ENCODE measurements at places on chromosomes 1 and 21.

- H3K36me3 ChIP-seq: no peaks in the 10 kb centered on the region
- no peaks in the 10 kb centered on the region for H3K4me1 ChIP-seq
- H3K4me3 ChIP-seq: no peak overlapping the region
- H3K27ac ChIP-seq: no peak overlapping the region
Observed at GRCh38 chr1:30537279-30537678, 186.1 kb downstream of the MATN1 start.

DNA sequence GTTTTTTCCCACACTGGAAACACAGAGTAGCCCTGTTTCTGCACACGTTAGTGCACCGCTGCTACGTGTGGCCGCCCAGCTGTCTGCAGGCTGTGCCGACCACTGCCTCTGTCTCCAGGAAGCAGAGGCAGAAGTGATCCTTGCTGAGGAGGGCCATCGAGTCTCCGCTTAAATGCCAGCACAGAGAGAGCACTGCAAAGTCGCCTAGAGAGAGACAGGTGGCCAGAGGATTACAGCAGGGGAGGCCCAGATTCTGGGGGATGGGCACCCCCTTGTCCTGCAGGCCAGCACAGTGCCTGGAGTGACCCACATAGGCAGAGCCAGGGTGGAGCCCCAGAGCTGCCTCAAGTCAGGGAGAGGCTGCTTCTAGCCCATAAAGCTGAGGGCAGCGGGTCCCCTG lies 6.1 kb downstream of the TPRG1L start:
- H3K4me3 ChIP-seq: no peak overlapping the region
- no peak for DNase-seq
- H3K4me1 ChIP-seq: peaks cover 2% of the 10 kb centered on the region
- no peaks in the 10 kb centered on the region for H3K27me3 ChIP-seq
- peaks cover 15% of the 10 kb centered on the region for H3K36me3 ChIP-seq

DNA sequence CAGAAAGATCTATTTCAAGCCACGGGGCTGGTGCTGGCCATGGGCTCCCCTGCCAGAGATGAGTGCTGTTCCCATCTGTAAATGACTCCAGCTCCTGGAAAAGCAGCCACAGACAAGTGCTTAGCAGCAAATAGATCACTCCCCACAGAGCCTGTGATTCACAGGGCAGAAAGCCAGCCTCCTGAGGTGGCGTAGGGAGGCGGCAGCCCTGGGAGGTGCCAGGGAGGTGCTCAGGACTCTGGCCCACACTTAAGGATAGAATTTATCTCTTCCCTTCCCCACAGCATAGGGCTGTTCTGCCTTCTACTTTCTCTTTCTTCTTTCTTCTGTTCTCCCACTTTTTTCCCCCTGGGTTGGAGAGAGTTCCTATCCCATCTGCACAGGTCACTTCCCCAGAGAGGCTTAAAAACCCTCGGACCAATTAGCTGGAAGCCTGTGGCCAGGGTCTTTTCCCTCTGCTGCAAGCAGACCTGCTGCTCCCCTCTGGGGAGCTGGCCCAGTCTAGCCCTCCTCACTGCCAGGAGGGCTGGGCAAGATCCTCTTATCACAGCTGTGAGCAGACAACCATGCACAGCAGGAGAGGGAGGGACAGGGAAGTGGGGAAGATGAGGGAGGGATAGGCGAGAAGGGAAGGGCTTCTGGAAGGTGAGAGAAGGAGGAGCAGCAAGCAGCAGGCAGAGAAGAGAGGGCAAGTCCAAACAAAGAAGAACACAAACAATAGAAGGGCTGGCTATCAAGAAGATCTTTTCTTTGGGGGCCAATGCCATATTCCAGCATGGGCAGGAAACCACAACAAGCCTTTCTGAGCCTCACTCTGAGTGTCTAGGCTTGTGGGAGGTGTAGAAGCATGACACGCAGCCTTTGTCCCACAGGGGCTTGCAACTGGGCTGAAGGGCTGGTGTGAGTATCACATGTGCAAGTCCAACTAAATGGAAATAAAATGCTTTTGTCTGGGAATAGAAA lies 41.0 kb downstream of the KCND3 start:
- peaks cover 36% of the 10 kb centered on the region for H3K27me3 ChIP-seq
- no peak overlapping the region for H3K4me3 ChIP-seq
- no peaks in the 10 kb centered on the region for H3K4me1 ChIP-seq
- H3K36me3 ChIP-seq: no peaks in the 10 kb centered on the region

- no peak overlapping the region for H3K4me3 ChIP-seq
- H3K4me1 ChIP-seq: peaks cover 10% of the 10 kb centered on the region
- no peaks in the 10 kb centered on the region for H3K27me3 ChIP-seq
- peaks cover 5% of the 10 kb centered on the region for H3K36me3 ChIP-seq
Observed at GRCh38 chr1:33096363-33097005, 15.5 kb downstream of the AZIN2 start.

GRCh38 chr1:35178874-35179380 lies 14.0 kb downstream of the SFPQ start:
- peaks cover 43% of the 10 kb centered on the region for H3K36me3 ChIP-seq
- peaks cover 23% of the 10 kb centered on the region for H3K4me1 ChIP-seq
- H3K27me3 ChIP-seq: no peaks in the 10 kb centered on the region
- H3K27ac ChIP-seq: no peak overlapping the region
- H3K4me3 ChIP-seq: no peak overlapping the region

GRCh38 chr1:211710566-211711314 lies 35.3 kb upstream of the NEK2 start:
- peaks cover 2% of the 10 kb centered on the region for H3K4me1 ChIP-seq
- no peaks in the 10 kb centered on the region for H3K27me3 ChIP-seq
- no peak for DNase-seq

DNA sequence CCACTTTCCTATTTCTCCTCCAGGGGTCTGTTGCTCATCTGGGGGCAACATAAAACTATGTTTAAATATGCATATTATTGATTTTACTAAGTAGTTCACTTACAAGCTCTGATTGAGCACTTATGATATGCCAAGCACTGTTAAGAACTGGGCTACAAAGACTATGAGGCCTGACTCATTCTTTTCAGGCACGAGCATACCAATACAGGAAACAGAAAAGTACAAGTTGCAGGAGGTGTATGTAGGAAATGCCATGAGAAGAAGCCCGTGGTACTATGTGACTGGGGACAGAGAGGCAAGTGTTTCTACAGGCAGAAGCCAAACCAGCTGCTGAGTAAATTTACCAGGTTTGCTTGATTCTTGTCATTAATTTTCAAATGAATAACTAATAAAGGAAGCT lies 120.4 kb upstream of the PTGFR start:
- H3K4me3 ChIP-seq: no peak overlapping the region
- no peak for DNase-seq
- H3K4me1 ChIP-seq: no peaks in the 10 kb centered on the region
- H3K27ac ChIP-seq: no peak overlapping the region
- peaks cover 19% of the 10 kb centered on the region for H3K27me3 ChIP-seq

- DNase-seq: no peak
- H3K4me3 ChIP-seq: peak overlapping the region; percentile 83
- peaks cover 56% of the 10 kb centered on the region for H3K4me1 ChIP-seq
- H3K27me3 ChIP-seq: no peaks in the 10 kb centered on the region
Observed at GRCh38 chr1:61051719-61052394, 30.5 kb upstream of the NFIA start.

DNA sequence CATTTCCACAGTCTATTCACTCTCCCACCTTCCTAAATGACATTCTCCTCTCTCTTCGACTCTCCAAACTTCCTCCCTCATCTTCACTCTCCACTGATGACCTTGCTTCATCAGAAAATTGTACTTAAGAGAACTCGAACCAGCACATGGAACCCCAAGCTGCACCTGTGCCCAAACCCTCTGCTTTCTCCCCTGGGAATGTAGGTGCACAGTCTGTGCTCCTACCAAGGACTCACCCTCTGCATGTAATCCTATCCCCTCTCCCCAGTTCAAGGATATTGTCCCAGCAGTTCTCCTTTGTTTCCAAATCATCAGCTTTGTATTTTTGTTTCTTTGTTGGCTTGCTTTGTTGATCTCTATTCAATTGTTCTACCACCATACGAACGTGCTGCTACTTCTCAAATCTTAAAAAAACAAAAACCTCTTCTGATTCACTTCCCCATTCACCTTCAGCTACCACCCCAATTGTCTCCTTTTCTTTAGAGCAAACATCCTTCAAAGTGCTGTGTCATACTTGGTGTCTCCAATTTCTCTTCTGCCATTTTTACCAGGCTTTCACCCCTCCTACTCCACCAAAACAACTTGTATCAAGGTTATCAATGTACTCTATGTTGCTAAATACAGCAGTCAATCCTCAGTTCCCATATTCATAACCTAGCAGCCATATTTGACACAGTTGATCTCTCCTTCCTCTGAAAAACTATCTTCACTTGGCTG lies 26.8 kb downstream of the RAB3B start:
- DNase-seq: no peak
- H3K27ac ChIP-seq: no peak overlapping the region
- H3K36me3 ChIP-seq: no peaks in the 10 kb centered on the region

DNA sequence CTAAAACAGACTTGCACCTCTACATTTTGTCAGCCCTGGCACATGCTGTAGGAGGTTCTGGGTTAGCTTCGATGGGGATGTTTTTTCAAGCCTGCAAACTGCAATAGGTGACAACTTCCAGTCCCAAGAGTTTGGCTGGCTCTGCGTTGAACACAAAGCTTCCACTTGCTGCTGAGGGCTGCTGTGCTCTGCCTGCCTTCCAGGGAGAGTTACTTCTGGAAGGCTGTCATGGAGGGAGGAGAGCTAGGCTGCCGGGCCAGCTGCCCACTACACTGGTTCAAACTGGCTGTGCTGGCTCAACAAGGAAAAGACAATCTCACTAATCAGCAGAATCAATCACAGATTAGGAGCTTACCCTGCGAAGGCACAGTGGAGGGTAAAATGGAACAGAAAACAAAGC lies 46.7 kb upstream of the PPP2R5A start:
- no peaks in the 10 kb centered on the region for H3K4me1 ChIP-seq
- H3K36me3 ChIP-seq: no peaks in the 10 kb centered on the region
- H3K4me3 ChIP-seq: no peak overlapping the region
- no peak for DNase-seq

DNA sequence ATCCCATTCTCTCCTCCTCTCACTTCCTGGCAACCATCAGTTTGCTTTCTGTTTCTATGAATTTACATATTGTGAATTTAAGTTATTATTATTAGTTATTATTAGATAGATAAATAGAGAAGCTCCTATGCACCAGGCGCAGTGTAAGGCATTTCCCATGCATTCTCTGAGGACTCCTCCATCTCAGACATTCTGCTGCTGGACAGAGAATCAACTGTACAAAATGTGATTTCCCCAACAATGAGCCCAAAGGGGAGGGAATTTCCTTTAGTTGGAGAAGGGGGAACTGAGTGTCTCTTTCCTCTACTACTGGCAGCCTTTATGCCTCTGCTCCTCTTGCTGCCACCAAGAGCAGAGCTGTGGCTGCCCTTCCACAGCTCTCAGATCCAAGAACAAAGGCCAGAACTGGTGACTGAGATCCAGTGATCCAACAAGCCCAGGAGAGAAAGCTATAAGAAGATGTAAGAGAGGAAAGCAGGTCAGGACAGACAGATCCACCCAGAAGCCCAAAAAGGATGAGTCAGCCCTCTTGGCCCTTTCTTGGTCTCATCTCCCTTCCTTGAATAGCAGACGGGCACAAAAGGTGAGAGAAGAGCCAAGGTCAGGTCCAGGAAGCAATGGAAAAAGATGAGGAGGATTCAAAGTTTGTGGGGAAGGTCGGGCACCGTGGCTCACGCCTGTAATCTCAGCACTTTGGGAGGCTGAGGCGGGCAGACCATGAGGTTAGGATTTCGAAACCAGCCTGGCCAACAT lies 3.5 kb upstream of the IVL start:
- no peaks in the 10 kb centered on the region for H3K27me3 ChIP-seq
- H3K4me3 ChIP-seq: no peak overlapping the region
- no peaks in the 10 kb centered on the region for H3K36me3 ChIP-seq
- H3K27ac ChIP-seq: no peak overlapping the region
- H3K4me1 ChIP-seq: no peaks in the 10 kb centered on the region

- H3K27ac ChIP-seq: no peak overlapping the region
- H3K27me3 ChIP-seq: peaks cover 6% of the 10 kb centered on the region
- H3K36me3 ChIP-seq: no peaks in the 10 kb centered on the region
- no peak overlapping the region for H3K4me3 ChIP-seq
- no peak for DNase-seq
- peaks cover 14% of the 10 kb centered on the region for H3K4me1 ChIP-seq
Observed at GRCh38 chr1:43522776-43523480, 7.8 kb upstream of the PTPRF start.

- H3K4me1 ChIP-seq: peaks cover 34% of the 10 kb centered on the region
- DNase-seq: no peak
- H3K36me3 ChIP-seq: no peaks in the 10 kb centered on the region
- H3K4me3 ChIP-seq: no peak overlapping the region
- peaks cover 2% of the 10 kb centered on the region for H3K27me3 ChIP-seq
Observed at GRCh38 chr1:22689505-22689904, 21.1 kb upstream of the EPHB2 start.

- no peaks in the 10 kb centered on the region for H3K36me3 ChIP-seq
- DNase-seq: no peak
- peak overlapping the region; percentile 80 for H3K4me3 ChIP-seq
- H3K27ac ChIP-seq: peak overlapping the region; percentile 79
Observed at GRCh38 chr1:30907481-30908315, 860 bp downstream of the SDC3 start.

GRCh38 chr21:33455686-33456446 lies 23.9 kb downstream of the TMEM50B start:
- no peaks in the 10 kb centered on the region for H3K27me3 ChIP-seq
- no peak for DNase-seq

DNA sequence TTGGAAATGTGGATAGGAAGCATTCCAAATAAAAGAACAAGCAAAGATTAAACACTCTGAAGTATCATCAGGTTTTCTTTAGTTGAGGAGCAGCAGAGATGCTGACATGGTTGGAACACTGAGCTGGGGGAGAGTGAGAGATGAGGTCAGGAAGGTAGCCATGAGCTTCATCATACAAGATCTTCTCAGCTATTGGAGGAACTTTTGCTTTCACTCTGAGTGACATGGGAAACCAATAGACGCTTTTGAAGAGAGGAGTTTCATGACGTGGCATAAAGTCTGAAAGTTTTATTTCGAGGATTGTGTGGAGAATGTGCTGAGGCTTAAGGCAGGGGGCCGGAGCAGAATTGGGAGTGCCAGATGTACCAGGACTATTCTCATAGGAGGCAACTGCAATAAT lies 616.2 kb upstream of the CAMK1G start:
- H3K4me3 ChIP-seq: no peak overlapping the region
- peaks cover 13% of the 10 kb centered on the region for H3K4me1 ChIP-seq
- H3K36me3 ChIP-seq: no peaks in the 10 kb centered on the region
- H3K27me3 ChIP-seq: peaks cover 2% of the 10 kb centered on the region

DNA sequence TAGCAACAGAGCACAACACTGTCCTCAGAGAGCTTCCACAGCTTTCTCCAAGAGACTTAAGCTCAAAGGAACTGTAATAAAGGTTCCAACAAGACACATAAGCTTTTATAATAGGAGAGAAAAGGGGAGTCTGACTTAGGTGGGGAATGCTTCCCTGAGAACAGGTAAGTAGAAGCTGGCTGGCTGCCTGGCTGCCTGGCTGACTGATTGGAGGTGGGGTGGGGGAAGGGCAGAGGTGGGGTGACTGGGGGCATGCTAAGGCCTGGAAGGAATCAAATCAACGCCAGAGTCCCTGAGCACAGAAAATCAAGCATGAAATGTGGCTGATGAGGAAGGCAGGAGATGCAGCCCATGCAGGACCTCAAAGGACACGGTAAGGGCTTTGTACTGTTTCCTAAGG lies 45.8 kb downstream of the DMAP1 start:
- no peak overlapping the region for H3K27ac ChIP-seq
- no peaks in the 10 kb centered on the region for H3K27me3 ChIP-seq
- no peak for DNase-seq
- peaks cover 3% of the 10 kb centered on the region for H3K36me3 ChIP-seq

All from mesothelial cell of epicardium (in vitro differentiated cells).